ENCODE measurements at places on chromosomes 3 and 15.

GRCh38 chr15:45729141-45729540, 94.3 kb downstream of the SQOR start:
- no peak for DNase-seq

- no peak for DNase-seq
Observed at GRCh38 chr3:37907906-37908305, 46.2 kb downstream of the CTDSPL start.

DNA sequence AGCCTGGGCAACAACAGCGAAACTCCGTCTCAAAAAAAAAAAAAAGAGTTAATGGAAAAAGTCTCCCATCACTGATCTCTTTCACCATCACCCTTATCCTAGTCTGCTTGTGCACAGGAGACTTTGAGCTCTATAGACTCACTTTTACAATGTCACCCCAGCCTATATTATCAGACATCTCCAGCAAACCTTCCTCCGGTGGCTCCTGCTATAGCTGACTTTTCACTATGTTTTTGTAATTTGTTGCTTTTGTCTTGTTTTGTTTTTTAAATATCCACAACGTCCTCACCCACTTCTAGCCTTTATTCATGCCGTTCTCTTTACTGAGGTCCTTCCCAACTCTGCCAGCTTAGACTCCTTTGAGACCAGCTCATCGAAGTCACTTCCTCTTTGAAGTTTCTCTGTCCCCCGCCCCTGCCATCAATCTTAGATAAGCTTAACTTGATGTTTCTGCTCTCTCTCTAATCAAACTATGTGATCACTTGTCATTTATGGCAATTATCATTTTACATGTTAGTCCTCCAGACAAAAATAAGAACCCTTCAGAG, 82.7 kb upstream of the CHD2 start:
- DNase-seq, result no peak

- no peak for DNase-seq
Observed at GRCh38 chr3:30659270-30660130, 53.1 kb downstream of the TGFBR2 start.

- DNase-seq, result no peak
Observed at GRCh38 chr3:127411083-127411727, 123.4 kb upstream of the PRR20G start.

- DNase-seq, result no peak
Observed at GRCh38 chr15:85492406-85492805, 112.0 kb downstream of the AKAP13 start.

- no peak for DNase-seq
Observed at GRCh38 chr3:176967522-176967921, 229.8 kb downstream of the TBL1XR1 start.

- no peak for DNase-seq
Observed at GRCh38 chr3:164326714-164327113, 751.6 kb downstream of the SI start.

GRCh38 chr3:41363830-41364523, 164.7 kb downstream of the CTNNB1 start:
- DNase-seq, result no peak

DNA sequence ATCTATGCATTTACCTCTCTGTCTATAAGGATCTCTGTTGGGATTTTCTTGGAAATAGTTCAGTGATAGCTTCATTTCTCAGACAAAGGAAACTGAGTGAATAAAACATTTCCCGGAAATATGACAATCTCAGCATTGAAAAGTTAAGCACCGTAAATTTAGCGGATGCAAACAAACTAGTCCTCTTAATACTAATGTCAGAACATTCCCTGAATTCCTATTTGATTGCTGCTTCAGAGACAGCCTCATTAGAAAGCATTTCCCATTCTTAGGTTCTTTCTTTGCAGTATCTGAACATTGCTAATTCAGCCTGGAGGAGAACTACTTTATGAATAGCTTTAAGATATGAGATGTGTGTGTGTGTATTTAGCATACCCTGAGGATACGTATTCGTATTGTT, 101.3 kb downstream of the NR2F2 start:
- DNase-seq, result no peak

- DNase-seq, result no peak
Observed at GRCh38 chr3:171190668-171191067, 164.1 kb upstream of the SLC2A2 start.
